AG04449 (cell line): ENCODE measurements at places on chromosomes 7 and 10.

DNA sequence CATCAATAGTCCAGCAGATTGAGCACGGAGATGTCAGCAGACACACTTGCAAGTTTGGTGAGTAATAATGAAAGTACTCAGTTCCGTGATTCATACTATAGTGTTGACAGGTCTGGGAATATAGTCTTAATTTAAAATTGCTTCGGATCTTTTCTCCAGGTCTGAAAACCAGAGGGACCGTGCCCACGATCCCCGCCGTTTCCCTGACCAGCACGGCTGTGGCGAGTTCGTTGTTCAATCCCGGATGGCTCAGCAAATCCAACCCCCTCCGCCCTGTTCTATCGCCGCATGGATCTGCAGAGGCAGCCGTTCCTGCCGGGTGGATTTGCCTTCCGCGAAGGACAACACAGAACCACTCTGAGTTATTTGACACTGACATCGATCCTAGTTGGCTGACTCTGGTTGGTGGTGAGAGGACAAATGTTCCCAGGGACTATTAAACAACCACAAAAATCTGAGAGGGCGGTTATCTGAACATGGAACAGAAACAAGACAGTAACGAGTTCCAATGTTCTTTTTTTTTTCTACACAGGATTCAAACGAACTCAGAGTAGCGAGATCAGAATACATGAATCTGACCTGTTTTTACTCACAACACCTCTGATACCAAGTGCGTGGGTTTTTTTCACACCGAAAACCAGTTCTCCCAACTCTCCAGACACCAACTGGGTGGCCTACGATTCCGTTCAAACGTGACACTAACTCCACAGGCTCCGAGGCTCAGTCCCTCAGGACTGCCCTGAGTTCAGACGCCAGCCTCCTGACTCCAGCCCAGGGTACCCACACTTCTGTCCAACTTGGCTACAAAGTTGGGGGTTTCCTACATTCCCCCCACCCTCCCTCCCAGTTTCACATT, 52.7 kb downstream of the RBM17 start:
- DNase-seq, result no peak

- DNase-seq, result no peak
Observed at GRCh38 chr7:135240441-135240840, 6.8 kb downstream of the STRA8 start.

GRCh38 chr10:77034240-77034639, 603.4 kb downstream of the KCNMA1 start:
- DNase-seq, result no peak

GRCh38 chr7:45594745-45595535, 20.8 kb downstream of the ADCY1 start:
- no peak for DNase-seq

DNA sequence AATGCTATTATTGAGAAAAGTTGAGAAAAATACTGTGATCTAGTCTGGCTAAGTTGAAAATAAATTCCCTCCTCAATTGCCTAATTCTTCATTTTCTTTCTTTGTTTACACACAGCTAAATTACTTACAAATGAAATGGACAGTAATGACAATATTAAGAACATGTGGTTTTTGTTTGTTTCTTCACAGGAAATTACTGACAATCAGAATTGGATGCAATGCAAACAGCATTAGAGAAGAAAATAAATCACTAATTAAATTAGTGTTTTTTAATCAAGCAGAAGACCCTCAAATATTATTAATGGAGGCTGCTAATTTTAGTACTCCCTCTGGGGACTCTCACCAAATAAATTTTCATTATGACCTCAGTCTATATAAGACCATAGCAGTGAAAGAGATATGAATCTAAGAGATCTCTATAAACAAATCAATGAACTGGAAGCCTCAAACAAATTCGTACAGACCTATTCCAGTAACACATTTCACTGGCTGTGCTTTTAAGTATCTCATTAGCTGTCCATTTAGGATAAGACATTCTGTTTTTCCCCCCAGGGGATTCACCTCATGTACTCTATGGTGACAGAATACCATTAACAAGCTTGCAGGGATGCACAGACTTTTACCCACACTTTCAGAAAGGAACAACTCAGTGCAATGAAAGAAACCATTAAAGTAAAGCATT, 202.0 kb upstream of the DGKB start:
- DNase-seq, result no peak

GRCh38 chr10:6301488-6302075, 98.8 kb downstream of the PFKFB3 start:
- no peak for DNase-seq

DNA sequence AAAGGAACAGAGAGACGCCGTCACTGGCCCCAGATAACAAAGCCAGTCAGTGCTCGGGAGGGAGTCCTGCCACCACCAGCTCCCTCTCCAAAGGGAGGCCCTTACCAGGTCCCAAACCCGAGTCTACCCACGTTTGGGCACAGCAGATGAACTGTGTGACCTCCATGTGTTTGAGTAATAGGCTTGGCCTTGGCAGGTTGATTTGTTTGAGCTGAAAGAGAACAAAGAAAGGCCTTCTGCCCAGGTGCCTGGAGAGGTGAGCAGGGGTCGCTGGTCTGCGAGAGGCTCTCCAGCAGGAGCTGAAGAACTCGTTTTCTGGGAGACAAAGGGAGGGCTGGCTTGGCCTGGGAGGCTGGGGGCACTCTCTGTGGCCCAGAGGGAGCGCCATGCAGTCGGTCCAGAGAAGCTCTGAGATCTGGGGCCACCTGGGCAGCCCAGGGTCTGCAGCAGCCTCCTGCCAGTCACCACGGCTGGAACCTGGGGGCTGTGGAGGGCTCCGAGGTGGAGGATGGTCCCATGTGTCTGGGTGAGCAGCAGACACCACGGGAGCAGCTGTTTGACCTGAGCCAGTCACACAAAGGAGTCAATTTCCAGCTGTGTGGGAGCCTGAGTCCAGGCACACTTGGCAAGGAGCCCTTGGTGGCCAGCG, 99.7 kb downstream of the PAXIP1 start:
- DNase-seq, result no peak
